ENCODE measurements at places on chromosomes 3 and 15.
A peak's percentile ranks its signal among the peaks of the same experiment; 100 is the strongest.

GRCh38 chr3:185648396-185648795, 62.3 kb downstream of the SENP2 start:
- no peak for DNase-seq

DNA sequence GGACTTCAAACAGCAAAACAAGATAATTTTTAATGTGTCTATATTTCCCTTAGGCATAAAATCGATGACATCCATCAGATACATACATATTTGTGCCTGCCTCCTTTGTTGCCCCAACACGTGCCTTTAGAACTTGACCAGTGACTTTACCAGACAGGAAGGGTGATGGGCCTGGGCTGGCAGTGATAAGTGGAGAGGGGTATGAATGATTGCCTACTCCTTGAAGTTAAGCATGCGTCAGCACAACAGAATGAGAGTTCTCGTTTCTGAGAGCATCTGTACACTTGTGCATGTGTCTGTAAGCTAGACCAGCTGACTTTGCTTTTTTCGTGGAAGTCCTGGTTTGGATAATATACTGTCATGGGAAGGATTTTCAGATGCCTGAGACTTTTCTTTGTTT, 54.9 kb upstream of the COL6A6 start:
- DNase-seq, result no peak

DNA sequence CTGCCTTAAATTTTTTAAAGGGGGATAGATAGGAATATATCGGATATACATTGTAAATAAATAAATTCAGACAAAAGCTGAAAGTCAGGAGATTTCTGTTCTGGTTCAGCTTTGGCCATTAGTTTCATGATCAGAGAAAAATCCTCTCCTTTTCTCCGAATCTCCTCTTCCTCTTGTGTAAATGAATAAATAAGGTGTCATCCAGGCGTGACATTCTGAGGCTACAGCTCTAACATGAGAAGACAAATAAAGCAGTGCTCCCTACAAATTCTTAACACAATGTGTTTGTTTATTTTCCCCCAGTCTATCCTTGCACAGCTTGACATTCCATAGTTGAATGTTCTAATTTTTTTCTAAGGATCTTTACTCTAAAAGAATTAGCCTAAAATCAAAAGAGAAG, 9.4 kb upstream of the MB21D2 start:
- peak; percentile 12 for DNase-seq

GRCh38 chr3:42519568-42519962, 17.1 kb downstream of the VIPR1 start:
- no peak for DNase-seq

- DNase-seq, result no peak
Observed at GRCh38 chr3:147864754-147865354, 455.7 kb downstream of the ZIC1 start.

DNA sequence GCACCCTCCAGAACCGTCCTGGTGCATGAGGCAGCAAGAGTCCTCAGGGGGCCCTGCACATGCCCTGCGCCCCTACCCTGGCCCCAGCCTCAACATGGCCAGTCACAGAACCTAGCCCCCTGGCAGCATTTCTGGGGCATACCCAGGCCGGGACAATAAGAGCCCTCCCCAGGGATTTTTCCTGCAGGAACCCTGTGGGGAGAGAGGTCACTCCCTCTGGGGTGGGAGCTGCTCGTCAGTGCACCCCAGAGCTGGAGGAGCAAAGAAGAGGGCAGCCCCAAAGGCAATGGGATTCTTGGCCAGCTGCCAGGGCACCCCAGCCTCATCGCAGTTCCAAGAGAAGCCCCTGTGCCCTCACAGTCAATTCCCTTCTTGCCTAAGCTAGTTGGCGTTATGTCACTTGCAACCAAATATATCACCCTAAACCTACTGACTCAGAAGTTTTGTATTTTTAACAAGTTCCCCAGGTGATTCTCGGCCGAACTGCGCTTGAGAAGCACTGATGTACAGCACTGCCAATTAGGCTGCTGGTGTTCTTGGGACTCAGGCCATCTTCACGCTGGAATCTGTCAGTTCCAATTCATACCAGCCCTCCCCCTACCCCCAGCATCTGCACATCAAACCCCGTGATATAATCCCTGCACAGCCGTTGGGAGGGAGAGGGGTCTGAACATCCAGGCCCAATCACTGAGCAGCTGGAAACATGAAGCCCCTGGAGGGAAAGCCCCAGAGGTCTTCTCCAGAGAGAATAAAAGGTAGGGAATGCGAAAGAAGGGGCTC, 87.5 kb upstream of the PRR20G start:
- DNase-seq, result no peak

GRCh38 chr3:133296981-133297380, 102.9 kb upstream of the BFSP2 start:
- DNase-seq, result no peak
